Cortex of kidney (tissue), 1 donor: ENCODE measurements at places on chromosomes 3 and 15.

- DNase-seq = no peak
Observed at GRCh38 chr3:36741285-36741684, 23.1 kb downstream of the DCLK3 start.

DNA sequence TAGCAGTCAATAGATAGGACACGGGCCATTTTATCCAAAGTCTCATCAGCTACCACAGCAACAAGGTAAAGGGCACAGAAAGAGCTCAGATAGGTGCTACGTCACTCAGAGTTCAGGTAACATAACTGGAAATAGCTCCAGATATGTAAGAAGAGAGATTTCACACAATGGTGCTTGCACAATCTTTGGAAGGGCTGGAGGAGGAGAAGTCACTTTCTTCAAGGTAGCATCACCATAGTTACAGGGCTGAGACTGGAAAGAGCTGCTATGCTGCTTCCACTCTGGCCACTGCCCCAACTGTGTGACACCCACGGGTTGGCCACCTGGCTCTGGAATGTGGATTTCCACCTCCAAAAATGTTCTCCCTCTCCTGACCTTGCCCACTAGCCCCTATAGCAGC, 448.8 kb upstream of the THBS1 start:
- DNase-seq = no peak

- DNase-seq = no peak
Observed at GRCh38 chr3:47337656-47338055, 43.2 kb upstream of the PTPN23 start.

DNA sequence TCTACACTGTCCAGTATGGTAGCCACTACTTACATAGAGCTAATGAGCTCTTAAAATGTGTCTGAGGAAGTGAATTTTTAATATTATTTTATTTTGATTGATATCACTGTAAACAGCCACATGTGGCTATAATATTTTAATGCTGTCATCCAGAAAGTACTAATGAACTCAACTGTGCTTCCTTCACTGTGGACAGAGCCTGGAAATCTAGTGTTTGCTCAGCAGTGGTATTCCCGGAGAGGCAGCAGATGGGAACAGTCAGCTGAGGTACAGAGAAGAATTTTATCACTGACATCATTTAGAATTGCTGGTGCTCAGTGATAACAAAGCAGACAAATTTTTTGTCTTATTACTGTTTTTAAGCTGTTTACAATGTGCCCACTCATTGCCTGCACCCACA, 68.7 kb upstream of the ACP3 start:
- DNase-seq = no peak

- DNase-seq = no peak
Observed at GRCh38 chr3:171743327-171744157, 66.7 kb downstream of the PLD1 start.

- DNase-seq = no peak
Observed at GRCh38 chr3:13217736-13218540, 144.7 kb upstream of the IQSEC1 start.

GRCh38 chr3:160390565-160391138, 8.4 kb downstream of the IFT80 start:
- DNase-seq = no peak

GRCh38 chr3:15787941-15788340, 9.8 kb downstream of the ANKRD28 start:
- DNase-seq = no peak

DNA sequence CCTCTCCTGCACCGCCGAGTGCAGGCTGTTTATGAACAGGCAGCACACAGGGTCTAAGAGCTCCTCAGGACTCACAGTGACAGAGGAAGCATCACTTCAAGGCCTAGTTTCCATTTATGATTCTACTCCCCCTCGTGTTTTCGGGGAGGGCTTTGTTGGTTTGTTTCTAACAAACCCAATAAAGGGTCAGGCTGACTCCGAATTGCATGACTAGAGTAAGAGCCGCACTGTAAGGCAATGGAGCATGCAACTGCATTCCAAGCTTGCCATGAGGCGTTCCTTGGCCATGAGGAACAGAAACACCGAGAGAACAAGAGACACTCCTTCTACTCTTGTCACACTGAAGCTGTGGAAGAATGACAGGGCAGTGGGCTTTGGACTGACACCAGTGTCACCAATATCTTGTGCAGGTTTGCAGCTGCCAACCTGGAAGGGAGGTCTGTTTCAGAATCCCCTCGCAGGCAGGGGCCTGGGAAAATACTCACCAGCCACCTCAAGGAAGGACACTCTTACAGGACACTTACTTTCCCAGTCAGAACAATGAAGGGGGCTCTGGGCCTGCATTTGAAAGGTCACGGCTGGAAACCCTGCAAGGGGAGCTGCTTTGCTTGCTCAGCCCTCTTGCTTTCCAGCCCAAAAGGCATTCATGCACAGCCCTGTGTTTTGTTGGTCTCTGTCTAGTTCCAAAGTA, 96.8 kb downstream of the ADAMTS17 start:
- DNase-seq = no peak

- no peak for DNase-seq
Observed at GRCh38 chr15:53962646-53963561, 15.3 kb upstream of the UNC13C start.

DNA sequence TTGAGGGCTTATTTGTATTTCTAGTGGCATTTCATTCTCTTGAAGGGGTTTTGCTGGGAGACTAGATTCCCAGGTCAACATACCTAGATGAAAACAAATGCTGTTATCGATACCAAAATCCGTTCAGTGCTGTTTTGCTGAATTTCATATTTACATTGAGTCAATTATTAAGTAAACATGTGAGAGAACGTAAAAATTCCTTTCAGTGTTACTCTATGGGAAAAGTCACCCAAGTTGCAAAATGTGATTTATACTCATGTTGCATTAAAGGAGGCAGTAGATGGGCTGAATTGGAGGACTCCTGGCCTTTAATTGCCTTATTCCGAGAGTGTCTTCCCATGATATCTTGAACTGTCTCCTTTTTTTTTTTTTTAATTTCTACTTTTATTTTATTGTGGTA, 1011.3 kb upstream of the NR2F2 start:
- no peak for DNase-seq

- DNase-seq = no peak
Observed at GRCh38 chr15:42772144-42772543, 35.2 kb upstream of the CDAN1 start.

- no peak for DNase-seq
Observed at GRCh38 chr3:30742796-30743619, 136.6 kb downstream of the TGFBR2 start.

DNA sequence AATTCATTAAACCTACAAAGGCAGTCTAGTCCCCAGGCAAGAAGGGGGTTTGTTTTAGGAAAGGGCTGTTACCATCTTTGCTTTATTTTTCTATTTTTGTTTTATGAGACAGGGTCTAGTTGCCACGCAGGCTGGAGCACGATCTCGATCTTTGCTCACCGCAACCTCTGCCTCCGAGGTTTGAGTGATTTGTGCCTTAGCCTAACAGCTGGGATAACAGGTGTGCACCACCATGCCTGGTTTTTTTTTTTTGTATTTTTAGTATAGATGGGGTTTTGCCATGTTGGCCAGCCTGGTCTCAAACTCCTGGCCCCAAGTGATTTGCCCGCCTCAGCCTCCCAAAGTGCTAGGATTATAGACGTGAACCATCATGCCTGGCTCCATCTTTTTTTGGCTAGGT, 4.9 kb downstream of the HIGD1A start:
- DNase-seq = no peak

DNA sequence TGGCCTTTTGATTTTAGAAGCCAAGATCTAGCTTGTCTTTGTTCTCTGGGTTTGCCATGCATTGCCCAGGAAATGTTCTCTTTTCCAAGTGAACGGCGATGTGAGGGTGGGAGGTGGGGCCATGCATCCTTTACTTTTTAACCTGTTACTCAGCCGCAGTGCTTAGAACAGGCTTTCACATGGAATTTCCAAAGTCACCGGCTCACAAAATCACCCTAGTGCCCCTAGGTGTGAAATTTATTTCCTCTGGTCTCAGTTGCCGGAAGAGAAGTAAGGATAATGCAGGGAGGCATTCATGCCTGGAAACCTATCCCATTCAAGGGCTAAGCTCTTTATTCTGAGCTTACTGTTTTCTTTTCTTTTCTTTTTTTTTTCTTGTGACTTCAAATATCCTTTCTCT, 93.2 kb downstream of the CACNA2D3 start:
- DNase-seq = no peak

DNA sequence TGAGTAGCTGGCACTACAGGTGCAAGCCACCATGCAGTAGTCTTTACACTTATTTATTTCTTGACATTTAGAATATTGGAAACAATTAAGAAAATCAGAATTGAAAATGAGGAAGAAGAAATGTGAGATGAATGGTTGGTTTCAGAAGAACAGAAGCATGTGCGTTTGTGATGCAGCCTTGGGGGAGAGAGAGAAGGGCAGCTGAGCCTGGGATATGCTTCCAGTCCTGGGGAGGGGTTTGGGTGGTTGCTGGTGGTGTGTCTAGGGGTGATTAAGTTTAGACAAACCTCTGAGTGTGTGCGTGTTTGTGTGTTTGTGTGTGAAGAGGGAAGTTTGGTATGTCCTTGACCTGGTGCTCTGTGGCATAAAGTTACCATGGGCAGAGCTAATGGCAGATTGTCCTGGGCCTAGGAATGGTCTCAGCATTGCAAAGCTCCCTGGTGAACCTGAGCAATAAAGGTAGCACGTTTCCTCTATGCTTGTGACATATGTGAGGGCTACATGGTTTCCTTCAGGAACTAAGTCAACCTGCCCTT, 35.6 kb downstream of the CTSH start:
- DNase-seq = no peak

DNA sequence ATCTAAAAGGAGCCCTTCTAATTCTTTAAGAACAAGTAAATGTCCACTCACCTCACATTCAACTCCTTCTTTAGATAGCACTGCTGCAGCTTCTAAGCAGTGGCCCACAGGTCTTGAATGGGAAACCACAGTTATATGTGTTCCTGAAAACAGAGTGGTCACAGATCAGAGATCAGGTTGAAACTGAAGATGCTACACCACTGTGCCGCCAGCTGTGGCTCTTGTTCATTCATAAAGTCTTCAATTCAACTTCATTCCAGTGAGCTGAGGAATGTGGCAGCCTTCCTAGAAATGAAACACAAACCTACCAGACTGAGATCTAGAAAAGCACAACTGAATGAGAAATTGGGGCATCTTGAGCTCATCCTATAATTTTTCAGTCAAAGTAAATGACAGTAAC, 4.0 kb downstream of the PDHB start:
- no peak for DNase-seq

DNA sequence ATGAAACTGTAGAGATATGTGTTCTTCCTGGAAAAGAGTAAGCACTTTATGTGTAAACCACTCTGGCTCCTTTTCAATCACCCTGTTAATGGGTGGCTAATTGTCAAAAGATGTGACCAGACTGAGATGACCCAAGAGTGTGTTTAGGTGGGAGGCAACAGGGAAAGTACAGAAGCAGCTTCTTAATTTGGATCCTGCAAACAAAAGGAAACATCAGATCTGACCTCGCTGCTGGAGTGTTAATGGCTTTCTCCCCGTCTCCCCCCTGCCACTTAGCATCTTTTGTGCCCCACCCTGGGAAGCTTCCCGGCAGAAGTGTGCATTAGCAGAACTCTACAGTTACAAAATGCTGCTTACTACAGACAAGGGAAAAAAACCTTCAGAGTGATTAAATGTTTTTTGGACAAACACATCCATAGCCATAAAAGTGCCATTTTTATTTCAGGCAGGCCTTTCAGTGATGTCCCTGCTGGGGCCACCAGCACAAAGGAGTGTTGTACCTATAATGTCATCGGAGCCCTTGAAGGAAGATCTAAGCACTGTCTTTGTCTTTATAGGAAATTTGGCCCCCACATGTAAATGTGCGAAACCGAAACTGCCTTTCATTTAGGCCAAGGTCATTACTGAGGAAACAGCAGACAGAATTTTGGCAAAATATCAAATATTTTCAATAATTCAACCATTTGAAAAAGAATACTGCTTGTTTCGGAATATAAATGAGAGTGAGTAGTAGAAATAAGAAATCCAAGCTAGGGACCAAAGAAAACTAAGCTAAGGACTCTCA, 311.0 kb downstream of the WDR72 start:
- no peak for DNase-seq
